Naive thymus-derived CD4-positive, alpha-beta T cell (primary cell): ENCODE measurements at places on chromosomes 4 and X. TPM values are rescaled to one million over a fixed set of nuclear protein-coding genes. Genes with fewer than 3 reads are reported as not detected.

- DNase-seq = no peak
Observed at GRCh38 chrX:914206-914605, 283.6 kb downstream of the SHOX start.

DNA sequence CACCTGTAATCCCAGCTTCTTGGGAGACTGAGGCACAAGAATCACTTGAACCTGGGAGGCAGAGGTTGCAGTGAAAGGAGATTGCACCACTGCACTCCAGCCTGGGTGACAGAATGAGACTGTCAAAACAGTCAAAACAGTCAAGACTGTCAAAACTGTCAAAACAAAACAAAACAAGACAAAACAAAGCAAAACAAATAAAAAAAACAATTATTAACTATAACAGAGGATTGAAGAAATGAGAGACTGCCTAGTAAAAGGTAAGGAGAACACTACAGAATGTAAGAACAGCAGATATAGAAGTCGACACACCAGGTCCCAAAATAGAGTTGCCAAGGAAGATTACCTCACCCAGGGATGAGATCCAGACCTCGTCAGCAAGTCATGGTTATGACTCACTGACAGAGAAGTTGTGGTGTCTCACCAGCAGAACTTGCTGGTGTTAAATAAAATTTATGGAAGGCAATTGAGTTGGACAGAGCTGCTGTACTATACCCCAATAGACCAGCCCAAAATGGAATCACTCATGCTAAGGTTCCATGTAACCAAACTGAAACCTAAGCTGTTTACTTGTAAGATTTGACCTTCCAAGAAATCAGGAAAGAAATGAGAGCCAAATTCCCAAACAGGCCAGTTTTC lies 32.1 kb upstream of the GK start:
- no peak for DNase-seq

GRCh38 chr4:44646151-44646550 lies 5.3 kb downstream of the YIPF7 start:
- DNase-seq = no peak

GRCh38 chr4:24240655-24241054 lies 343.7 kb downstream of the DHX15 start:
- DNase-seq = no peak

DNA sequence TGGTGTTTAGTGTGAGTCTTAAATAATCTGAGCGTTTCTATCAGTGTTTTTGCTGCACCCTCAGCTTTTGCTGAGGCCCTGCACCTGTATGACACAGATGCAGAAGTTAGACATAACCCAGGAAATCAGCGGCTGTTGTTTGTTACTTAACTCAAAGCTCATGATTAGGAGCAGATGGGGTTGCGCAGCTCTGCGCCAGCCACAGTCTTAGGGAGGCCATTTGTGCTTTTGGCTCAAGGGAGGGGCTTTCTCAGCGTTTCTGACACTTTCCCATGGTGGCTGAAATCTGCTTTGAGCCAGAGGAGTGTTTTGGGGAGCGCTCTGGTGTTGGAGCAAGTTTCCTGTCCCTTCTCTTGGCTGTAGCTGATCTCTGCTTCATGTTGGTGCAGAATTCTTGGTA lies 433.8 kb downstream of the NAF1 start:
- DNase-seq = no peak

- DNase-seq = no peak
Observed at GRCh38 chr4:74112399-74113105, 13.6 kb upstream of the CXCL2 start.

DNA sequence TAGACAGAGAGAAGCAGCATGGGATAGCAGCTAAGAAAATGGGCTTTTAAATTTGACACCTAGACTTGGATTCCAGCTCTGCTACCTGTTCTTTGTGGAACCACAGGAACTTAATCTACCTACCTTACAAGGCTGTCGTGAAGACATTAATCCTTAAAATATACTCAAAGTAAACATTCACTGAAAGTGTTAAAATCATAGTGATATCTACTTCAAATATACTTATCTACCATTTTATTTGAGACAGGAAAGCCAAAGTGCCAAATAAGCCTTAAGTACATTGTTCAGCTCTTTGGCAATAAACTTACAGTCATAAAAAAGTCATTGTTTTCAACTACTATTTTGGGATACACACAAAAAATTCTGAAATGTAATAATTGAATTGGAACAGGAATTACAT lies 295.0 kb upstream of the PITX2 start:
- no peak for DNase-seq

DNA sequence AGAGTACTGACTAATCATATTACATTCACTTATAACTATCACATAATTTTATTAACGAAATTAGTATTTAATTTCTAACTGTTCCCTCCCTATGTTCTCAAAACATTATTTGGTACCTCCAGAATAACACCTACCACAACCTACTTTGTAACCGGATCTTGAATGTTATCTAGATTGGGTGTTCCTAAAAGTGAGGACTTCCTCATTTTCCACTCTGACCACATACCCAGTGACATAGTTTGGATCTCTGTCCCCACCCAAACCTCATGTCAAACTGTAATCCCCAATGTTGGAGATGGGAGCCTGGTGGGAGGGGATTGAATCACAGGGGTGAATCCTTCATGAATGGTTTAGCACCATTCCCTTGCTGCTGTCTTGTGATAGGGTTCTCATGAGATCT lies 21.8 kb downstream of the NR3C2 start:
- no peak for DNase-seq

DNA sequence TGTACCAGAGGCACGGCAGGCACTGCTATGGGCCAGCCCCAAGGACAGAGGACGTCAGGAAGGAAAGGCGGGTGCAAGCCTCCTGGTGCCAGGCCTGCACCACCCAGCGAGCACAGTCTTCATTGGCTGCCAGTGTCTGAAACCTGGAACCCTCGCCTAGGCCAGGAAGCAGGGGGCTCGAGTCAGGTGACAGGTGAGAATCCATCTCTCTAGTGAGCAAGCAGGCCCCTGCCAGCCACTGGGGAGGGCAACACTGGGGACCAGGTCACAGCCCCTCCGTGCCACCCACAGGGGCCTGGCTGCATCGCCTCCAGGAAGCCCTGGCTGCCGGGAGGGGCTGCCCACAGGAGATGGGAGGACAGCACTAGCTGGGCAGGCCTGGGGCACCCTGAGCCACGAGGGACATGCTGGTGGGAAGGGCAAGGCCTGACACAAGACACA lies 6.9 kb upstream of the HAUS3 start:
- no peak for DNase-seq

DNA sequence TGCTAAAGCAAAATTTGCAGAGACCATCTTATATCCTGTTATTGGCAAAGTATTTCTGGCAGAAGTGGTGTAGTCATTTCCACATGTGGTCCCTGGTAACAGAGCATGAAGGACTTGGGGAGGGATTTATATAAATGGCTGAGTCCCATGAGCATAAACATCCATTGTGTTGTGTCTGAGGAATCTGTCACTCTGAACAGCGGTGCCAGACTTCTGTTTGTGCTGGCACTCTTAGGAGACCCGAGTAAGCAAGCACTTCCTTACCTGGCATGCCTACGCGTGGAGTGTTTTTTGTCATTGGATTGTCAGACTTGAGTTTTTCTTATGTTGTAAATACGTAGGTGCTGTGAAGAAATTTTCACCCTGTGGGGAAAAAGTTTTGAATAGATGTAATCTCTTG lies 285.9 kb downstream of the ARHGAP10 start:
- DNase-seq = no peak

DNA sequence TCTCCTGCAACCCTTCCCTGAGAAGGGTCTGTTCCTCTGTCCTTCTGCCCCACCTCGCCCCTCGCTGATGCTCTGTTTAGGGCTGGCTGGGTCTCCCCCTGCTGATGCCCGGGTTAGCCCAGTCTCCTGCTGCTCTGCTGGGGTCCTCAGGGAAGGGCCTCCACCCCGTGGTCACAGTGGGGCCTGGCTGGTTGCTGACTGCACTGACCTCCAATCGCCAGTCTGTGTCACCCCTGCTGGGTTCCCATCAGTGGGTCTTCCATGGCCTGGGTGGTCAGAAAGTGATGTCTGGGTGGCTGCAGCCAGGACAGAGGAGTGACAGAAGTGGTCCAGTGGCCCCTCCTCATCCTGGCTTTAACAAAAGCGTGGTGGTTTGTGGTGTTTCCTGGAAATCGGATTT lies 44.7 kb downstream of the EVC start:
- DNase-seq = no peak

- no peak for DNase-seq
Observed at GRCh38 chr4:141435446-141436225, 200.7 kb upstream of the IL15 start.

DNA sequence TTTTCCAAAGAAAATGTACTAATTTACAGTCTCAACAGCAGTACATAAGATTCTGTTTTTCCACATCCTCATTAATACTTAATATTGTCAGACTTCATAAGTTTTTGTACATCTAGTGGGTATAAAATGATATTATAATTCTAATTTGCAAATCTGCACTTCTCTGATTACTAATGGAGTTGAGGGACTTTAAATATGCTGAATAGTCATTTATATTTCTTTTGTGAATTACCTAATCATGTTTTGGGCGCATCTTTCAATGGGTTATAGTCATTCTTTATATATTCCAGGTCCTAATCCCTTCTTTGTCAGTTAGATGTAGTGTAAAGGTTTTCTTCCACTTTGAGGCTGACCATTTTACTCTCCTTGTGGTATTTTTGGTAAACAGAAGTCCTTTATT lies 96.1 kb downstream of the KDR start:
- no peak for DNase-seq

The LANCL3 gene
- 0.03 TPM for total RNA-seq

The EFNB1 gene
- 4.3 TPM for total RNA-seq

The REELD1 gene
- total RNA-seq = 1.5 TPM

The TMEM156 gene
- total RNA-seq = 11.4 TPM

The GPR50 gene
- total RNA-seq = not detected

The CT45A10 gene
- not detected for total RNA-seq

The TCEANC gene
- total RNA-seq = 7.2 TPM

The SH2D1A gene
- total RNA-seq = 24.6 TPM
